ENCODE measurements at places on chromosomes 1 and 21. TPM values are rescaled to one million over a fixed set of nuclear protein-coding genes. Genes with fewer than 3 reads are reported as not detected.
A peak's percentile ranks its signal among the peaks of the same experiment; 100 is the strongest.

DNA sequence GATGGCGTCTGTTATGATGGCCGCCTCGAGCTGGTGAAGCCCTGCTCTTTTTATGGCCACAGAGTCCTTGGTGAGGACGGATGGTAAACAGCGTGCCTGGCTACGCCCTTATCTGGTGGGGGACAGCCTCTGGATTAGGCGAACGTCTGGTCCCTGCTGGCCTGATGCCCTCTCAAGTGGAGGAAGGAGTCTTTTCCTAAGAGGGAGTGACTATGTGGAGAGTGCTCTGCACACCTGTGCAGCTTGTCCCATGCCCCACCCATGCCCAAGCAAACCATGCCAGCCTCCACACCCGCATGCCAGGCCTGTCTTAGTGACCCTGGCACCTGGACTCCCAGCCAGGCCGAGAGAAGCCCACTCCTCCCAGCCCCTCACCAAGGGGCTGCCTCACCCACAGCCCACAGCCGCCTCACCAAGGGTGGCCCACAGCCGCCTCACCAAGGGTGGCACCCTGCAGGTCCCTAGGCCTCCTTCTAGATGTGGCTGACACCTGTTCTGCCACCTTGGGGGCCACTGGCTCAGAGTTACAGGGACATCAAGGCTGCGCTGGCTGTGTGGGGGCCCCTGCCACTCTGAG is 40.2 kb downstream of the WNT9A start:
- H3K4me1 ChIP-seq: no peaks in the 10 kb centered on the region
- no peak overlapping the region for H3K4me3 ChIP-seq
- no peak overlapping the region for H3K27ac ChIP-seq
- peaks cover 12% of the 10 kb centered on the region for H3K27me3 ChIP-seq
- DNase-seq: no peak
- no peaks in the 10 kb centered on the region for H3K36me3 ChIP-seq

- no peak overlapping the region for H3K27ac ChIP-seq
- H3K4me1 ChIP-seq: peaks cover 6% of the 10 kb centered on the region
- DNase-seq: no peak
- no peak overlapping the region for H3K4me3 ChIP-seq
Measured at GRCh38 chr21:29418813-29419212, 120.1 kb downstream of the BACH1 start.

DNA sequence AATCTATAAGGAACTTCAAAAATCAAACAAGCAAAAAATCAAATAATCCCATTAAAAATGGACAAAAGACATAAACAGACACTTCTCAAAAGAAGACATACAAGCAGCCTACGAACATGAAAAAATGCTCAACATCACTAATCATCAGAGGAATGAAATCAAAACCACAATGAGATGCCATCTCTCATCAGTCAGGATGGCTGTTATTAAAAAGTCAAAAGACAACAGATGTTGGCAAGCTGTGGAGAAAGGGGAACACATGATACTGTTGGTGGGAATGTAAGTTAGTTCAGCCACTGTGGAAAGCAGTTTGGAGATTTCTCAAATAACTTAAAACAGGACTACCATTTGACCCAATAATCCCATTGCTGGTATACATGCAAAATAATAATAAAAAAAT is 226.4 kb downstream of the S1PR1 start:
- peaks cover 5% of the 10 kb centered on the region for H3K36me3 ChIP-seq
- no peaks in the 10 kb centered on the region for H3K4me1 ChIP-seq
- H3K27me3 ChIP-seq: peaks cover 4% of the 10 kb centered on the region
- no peak overlapping the region for H3K4me3 ChIP-seq

GRCh38 chr1:177934927-177935326 is 34.9 kb downstream of the SEC16B start:
- DNase-seq: no peak
- H3K4me3 ChIP-seq: no peak overlapping the region
- H3K36me3 ChIP-seq: no peaks in the 10 kb centered on the region
- H3K27ac ChIP-seq: no peak overlapping the region

DNA sequence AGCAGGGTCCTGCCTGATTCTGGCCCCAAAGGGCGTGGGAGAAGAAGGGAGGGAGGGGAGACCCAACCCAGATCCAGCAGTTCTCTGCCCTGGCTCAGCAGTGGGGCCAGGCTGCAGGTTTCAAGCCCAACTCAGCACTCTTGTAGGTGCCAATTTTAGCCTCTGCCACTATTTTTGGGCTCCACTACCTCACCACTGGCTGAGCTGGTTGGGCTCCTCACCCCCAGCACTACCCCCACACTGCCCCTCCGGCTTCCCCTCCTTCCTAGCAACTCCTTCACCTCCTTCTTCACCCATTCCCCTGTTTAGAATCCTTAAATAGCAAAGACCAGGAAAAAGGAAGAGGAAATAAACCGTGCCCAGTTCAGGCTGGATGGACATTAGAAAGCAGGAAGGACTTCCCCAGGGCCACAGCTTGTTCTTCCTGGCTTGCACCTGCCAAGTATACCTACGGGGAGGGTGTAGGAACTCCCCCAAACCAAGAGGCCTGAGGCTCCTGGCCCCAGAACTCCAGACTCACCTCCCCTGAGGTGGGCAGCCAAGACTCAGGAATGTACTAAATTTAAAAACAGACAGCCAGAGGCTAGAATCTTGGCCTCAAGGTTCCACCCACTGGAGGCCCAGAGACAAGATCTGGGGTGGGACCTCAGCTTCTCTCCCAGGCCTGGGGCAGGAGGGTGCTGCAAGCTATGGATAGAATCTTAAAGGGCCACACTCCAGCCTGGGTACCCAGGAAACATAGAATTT is 1.4 kb upstream of the ARHGEF2 start:
- peak overlapping the region; percentile 81 for H3K4me3 ChIP-seq
- peaks cover 20% of the 10 kb centered on the region for H3K36me3 ChIP-seq
- H3K4me1 ChIP-seq: peaks cover 87% of the 10 kb centered on the region
- H3K27ac ChIP-seq: peak overlapping the region; percentile 90
- H3K27me3 ChIP-seq: no peaks in the 10 kb centered on the region
- peak; percentile 83 for DNase-seq

- H3K27me3 ChIP-seq: no peaks in the 10 kb centered on the region
- no peak overlapping the region for H3K27ac ChIP-seq
- no peaks in the 10 kb centered on the region for H3K36me3 ChIP-seq
Measured at GRCh38 chr1:65554829-65555228, 134.4 kb downstream of the LEPR start.

- peak overlapping the region; percentile 87 for H3K4me3 ChIP-seq
- DNase-seq: no peak
- peaks cover 4% of the 10 kb centered on the region for H3K36me3 ChIP-seq
- H3K27me3 ChIP-seq: no peaks in the 10 kb centered on the region
- peak overlapping the region; percentile 97 for H3K27ac ChIP-seq
Measured at GRCh38 chr1:24412408-24412807, 1.2 kb downstream of the STPG1 start.

DNA sequence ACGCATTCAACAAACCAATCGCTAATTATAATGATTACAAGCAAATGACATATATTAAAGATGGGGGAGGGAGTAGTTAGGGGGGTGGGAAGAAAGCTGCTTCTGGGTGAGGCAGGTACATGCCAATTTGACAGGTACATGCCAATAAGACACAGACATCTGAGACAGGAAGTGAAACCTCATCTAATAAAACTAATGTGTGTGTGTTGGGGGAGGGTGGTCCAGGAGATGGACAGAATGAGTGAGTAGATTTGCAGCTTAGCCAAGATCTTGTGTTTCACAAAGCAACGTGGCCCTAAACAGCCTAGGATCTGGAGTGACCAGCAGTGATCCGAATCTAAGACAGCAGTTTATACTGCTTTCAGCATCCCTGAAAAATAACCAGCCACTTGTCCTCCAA is 10.8 kb downstream of the CFAP45 start:
- no peak for DNase-seq
- peaks cover 19% of the 10 kb centered on the region for H3K4me1 ChIP-seq
- no peaks in the 10 kb centered on the region for H3K36me3 ChIP-seq
- H3K27me3 ChIP-seq: no peaks in the 10 kb centered on the region
- H3K4me3 ChIP-seq: no peak overlapping the region
- H3K27ac ChIP-seq: peak overlapping the region; percentile 44

DNA sequence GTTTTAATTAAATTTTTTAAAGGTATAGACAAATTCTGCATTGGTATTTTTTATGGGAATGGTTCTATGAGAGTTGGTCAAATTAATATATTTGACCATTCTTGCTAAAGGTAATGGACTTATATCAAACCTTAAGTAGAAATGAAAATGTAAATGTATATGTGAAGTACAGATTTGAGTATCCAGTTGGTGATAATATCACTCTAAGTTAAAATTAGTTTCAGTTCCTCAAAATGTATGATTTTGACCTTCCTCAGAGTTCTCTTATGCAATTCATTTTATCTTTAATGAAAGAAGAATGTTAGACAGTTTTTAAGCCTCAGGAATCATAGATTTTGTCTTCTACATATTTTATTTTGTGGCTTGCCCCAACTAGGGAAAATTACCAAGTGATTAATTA is 1291.5 kb upstream of the B3GALT2 start:
- no peaks in the 10 kb centered on the region for H3K4me1 ChIP-seq
- no peaks in the 10 kb centered on the region for H3K27me3 ChIP-seq
- DNase-seq: no peak
- no peak overlapping the region for H3K27ac ChIP-seq

GRCh38 chr1:234533975-234534876 is 55.2 kb upstream of the TARBP1 start:
- H3K4me3 ChIP-seq: peak overlapping the region; percentile 31
- peak; percentile 100 for DNase-seq
- H3K36me3 ChIP-seq: no peaks in the 10 kb centered on the region

DNA sequence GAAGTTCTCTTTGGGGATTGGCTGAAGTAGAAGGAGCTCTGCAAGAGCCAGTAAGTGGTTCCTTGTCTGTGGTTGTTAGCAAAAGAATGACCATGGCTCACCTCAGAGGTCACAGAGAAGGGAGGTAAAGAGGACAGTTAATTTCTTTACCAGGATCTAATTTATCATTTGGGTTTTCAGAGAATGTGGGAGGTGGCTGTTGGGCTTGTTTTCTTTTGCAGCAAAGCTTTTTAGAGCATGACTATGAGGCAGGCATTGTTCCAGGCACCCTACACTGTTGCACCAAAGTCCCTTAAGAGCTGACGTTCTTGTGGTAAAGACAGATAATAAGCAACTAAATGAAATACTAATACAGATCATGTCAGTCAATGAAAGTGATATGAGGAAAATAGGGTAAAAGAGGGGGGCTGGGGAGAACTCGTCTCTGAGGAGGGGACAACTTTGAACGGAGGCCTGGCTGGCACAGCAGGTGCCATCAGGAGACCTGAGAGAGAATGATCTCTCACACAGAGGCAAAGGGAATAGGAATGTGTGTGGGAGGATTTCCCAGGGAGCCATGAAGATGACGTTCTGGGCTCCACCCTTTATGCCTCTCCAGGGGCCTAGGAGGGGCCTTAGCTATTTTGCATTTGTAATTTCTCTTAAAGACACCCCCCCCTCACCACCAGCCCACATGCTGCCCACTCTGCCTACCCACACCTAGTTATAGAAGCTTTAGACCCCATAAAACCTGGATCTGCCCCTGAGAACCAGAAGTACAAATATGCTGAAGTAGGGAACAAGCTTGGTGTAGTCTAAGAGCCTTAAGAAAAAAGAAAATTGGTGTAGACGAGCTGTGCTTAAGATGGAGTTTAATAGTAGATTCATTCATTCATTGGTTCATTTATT is 177.5 kb downstream of the ROR1 start:
- no peak overlapping the region for H3K27ac ChIP-seq
- no peaks in the 10 kb centered on the region for H3K4me1 ChIP-seq
- no peak overlapping the region for H3K4me3 ChIP-seq
- H3K36me3 ChIP-seq: no peaks in the 10 kb centered on the region
- DNase-seq: no peak

DNA sequence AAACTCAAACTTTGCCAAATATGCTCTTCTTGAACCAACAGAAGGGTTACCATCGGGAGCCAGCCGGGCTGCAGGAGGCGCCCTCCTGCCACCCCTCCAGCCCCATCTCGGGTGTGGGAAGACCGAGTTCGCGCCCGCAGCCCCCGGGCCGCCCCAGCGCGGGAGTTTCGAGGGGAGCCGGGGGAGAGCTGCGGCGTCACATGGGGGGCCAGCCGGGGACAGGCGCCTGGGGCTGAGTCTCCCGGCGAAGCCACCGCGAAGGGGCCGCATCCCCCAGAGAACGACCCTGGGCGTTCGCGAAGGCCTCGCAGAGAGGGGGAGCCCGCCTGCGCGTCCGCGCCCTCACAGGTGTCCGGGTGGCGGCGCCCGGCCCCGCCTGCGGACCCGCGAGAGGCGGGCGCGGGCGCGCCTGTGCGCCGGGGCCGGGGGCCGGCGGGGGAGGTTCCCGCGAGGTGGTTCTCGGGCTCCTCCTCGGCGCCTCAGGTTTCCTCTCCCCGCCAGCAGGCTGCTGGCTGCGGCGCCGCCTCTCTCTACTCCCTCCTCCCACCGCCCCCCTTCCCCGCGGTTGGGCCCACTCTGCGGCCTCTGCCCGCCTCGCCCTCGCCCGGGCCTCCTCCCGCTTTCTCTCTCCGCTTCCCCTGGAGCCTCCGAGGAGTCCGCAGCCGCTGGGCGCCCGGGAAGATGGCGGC is at the start of gene RAVER2:
Gene RAVER2, plus strand, starts transcription at position 584 of the 689 bp plus-strand sequence. Its CDS starts 98 bp downstream, at position 682.
- DNase-seq: peak; percentile 79
- H3K27me3 ChIP-seq: no peaks in the 10 kb centered on the region
- peak within 1 kb of the TSS; percentile 80 for H3K4me3 ChIP-seq
- peak within 1 kb of the TSS; percentile 31 for H3K27ac ChIP-seq

GRCh38 chr1:1911350-1912041 is 3.6 kb upstream of the CALML6 start:
- DNase-seq: no peak
- no peak overlapping the region for H3K4me3 ChIP-seq
- no peak overlapping the region for H3K27ac ChIP-seq
- no peaks in the 10 kb centered on the region for H3K36me3 ChIP-seq

GRCh38 chr1:240906477-240906876 is 294.5 kb upstream of the GREM2 start:
- no peak overlapping the region for H3K4me3 ChIP-seq
- no peaks in the 10 kb centered on the region for H3K4me1 ChIP-seq
- no peaks in the 10 kb centered on the region for H3K27me3 ChIP-seq

- H3K36me3 ChIP-seq: no peaks in the 10 kb centered on the region
- H3K4me3 ChIP-seq: no peak overlapping the region
- H3K4me1 ChIP-seq: no peaks in the 10 kb centered on the region
- no peak overlapping the region for H3K27ac ChIP-seq
- no peaks in the 10 kb centered on the region for H3K27me3 ChIP-seq
Measured at GRCh38 chr1:56584910-56585528, 5.7 kb upstream of the PLPP3 start.

Gene RCSD1
- 0.27 TPM for total RNA-seq

Gene TOR1AIP1
- total RNA-seq: 53.7 TPM

Gene RAP1GAP
- total RNA-seq: 0.22 TPM

Gene FAAH
- 17.3 TPM for total RNA-seq

Gene C1orf210
- total RNA-seq: 1.6 TPM

Gene ZBTB17
- 48.3 TPM for total RNA-seq

Gene PADI1
- total RNA-seq: 0.58 TPM

Gene TBX19
- total RNA-seq: 1.6 TPM

Gene C1orf56
- 2.2 TPM for total RNA-seq
